Hematopoietic multipotent progenitor cell treated with erythropoietin and hydrocortisone succinate and interleukin-3 and kit ligand, for 15 days (in vitro differentiated cells): ENCODE measurements at places on chromosomes 12 and 14.

DNA sequence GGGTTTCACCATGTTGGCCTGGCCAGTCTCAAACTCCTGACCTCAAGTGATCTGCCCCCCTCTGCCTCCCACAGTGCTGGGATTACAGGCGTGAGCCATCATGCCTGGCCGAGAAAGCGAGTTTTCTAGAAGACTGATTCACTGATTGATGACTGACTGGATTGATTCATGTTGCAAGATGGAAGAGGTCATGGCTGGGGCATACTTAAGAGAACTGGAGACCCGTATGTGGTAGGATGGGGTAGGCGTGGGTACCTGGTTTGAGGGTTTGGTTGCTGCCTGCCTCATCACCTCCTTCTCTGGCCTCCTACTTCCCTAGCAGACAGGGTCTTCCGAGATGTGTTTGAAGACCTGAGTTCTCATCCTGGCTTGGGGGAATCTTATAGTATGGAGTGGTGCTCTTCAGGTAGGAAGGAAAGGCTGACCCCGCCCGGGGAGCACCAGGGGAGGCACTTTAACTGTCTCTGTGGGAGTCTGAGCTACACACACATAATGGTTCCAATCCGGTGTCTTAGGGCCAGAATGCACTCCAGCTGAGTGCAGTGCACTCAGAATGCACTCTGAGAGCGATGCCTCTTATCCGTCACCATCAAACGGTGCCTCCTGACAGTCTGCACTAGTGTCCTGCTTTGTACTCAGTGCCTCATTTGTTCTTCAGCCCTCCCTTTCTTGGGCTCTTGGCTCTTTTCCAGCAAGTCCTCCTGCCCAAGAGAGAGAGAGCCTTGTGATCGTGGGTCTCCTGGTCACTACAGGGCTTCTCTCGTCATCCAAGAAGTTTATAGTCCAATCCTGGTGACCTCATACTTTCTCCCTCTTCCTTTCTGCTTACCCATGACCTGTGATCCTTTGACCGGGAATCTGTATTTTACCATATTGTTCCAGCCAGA, 19.7 kb downstream of the PLEKHG3 start:
- DNase-seq: no peak

- DNase-seq: no peak
Measured at GRCh38 chr14:73796893-73797542, 54.6 kb upstream of the PTGR2 start.

DNA sequence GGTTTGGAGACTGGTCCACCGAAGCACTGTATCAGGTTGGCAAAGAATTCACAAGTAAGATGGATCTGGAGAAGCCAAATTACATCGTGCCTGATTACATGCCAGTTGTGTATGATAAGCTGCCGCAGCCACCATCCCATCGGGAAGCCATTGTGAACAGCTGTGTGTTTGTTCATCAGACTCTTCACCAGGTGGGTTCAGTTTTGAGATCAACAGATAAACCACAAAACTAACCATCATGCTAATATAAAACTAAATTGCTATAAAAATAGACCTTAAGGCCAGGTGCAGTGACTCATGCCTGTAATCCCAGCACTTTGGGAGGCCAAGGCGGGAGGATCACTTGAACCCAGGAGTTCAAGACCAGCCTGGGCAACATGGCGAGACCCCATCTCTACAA, 58.9 kb downstream of the HSP90AA1 start:
- DNase-seq: no peak

- no peak for DNase-seq
Measured at GRCh38 chr14:29906256-29906870, 21.3 kb downstream of the PRKD1 start.

GRCh38 chr14:33993246-33993645, 42.4 kb upstream of the EGLN3 start:
- no peak for DNase-seq

DNA sequence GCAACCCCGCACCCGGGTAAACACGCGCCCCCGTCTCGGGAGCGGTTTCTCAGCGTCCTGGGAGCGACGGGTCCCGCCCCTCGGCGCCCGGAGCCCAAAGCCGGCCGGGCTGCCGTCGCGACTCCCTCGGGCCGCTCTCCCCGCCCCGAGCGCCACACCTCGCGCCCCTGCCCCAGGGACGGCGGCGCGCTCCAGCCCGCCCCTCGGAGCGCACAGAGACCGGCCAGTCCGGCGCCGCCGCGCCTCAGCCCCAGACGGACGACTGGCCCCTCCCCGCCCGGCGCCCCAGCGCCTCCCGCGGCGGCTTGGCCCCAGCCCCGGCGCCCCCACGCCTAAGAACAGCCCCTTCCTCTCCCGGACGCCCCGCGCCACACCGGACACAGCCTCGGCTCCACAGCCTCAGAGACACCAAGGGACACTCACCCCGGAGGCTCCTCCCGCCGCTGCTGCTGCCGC, 411 bp downstream of the BTBD7 start:
- DNase-seq: peak; percentile 45

- no peak for DNase-seq
Measured at GRCh38 chr12:80676856-80677255, 30.6 kb upstream of the MYF6 start.

DNA sequence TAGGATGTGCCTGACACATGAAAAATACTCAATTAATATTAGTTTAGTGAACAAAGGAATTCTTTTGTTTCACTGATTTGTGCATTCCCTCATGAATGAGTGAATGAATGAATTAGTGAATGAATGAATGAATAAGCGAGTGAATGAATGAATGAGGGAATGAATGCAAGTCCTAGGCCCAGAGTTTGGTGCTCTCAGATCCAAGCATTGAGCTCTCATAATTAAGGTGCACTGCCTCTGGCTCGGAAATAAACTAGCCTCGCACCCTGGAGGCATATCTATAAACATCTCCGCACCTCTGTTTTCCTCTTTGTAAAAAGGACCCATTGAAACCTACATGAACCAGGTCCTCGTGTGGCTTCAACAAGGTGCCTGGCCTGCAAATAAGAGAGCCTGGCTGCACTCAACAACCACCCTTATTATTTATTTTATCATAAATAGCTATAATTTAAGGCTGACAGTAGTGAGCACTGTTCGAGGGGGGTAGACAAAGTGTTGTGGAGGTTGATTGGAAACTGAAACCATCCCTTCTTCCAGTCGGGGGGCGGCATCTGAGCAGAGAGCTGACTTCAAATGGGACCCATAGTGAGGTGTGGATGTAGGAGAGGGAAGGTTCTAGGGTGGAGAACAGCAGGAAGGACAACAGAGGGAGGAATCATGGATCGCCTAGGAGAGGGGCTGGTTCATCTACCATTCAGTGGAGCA, 316.8 kb downstream of the BCL11B start:
- DNase-seq: no peak

GRCh38 chr14:92435154-92435553, 78.4 kb upstream of the RIN3 start:
- DNase-seq: no peak

GRCh38 chr12:93699271-93700145, 22.3 kb downstream of the CRADD start:
- no peak for DNase-seq

- no peak for DNase-seq
Measured at GRCh38 chr14:58309086-58309485, 10.7 kb downstream of the ARID4A start.

- DNase-seq: no peak
Measured at GRCh38 chr12:95169368-95169767, 47.9 kb downstream of the FGD6 start.

DNA sequence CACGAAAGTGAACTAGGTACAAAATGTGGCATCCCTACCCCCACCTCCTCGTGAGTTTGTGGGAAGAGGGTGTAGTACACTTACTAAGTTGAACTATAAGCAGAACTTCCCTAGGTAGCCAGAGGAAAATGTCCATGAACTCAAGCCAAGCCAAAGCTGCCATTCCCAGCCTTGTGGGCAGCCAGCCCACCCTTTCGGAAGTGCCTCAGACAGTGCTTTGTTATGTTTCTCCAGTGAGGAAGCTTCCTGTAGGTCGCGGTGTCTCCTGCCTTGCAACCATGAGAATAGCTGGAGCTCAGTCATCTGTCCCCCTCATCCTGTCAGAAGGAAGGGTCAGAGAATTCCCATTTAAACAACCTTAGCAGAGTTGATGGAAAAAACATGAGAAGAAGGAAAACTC, 266.9 kb downstream of the DUSP6 start:
- no peak for DNase-seq

DNA sequence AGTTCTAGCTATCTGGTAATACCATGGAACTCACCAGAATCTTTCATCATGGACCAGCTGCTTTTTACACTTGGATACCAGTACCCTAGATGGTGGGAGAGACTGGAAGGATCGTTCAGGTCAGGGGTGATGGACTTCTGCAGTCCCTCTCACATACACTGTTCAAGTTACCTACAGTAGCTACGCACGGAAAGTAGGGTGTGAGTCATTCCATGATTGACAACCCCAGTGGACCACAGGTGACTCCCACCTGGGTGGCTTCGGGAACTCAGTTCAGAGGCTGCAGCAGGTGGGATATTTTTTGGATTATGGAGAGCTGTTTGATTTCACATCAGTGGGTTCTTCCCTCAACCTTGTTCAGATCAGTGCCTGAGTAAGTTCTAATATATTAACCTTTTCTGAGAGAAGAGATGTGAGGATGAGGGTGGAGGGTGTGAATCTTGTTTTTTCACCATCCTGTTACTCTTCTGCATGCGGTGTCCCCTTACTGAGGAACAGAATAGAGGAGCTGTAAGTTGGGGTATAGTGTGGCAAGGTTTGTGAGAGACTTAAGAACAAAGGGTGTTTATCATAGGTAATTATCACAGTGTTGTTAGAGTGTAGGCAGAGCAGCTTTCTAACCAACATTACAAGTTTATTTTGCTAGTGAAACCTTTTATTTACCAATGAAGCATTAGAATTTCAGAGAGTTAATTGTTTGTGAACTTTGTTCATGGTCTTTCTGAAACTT, 39.6 kb downstream of the PRKCH start:
- DNase-seq: no peak

- DNase-seq: no peak
Measured at GRCh38 chr14:50835280-50835679, 4.3 kb upstream of the NIN start.

GRCh38 chr14:58639842-58640484, 2.2 kb downstream of the DACT1 start:
- no peak for DNase-seq
